Testis (tissue), 5 donors: ENCODE measurements at places on chromosomes 4 and X.
A peak's percentile ranks its signal among the peaks of the same experiment; 100 is the strongest.

- H3K4me1 ChIP-seq: no peaks in the 10 kb centered on the region
- no peak for DNase-seq
- H3K27me3 ChIP-seq: no peaks in the 10 kb centered on the region
- no peak overlapping the region for H3K4me3 ChIP-seq
- no peaks in the 10 kb centered on the region for H3K36me3 ChIP-seq
- no peak overlapping the region for H3K27ac ChIP-seq
Measured at GRCh38 chr4:1542226-1542490, 135.9 kb upstream of the NKX1-1 start.

DNA sequence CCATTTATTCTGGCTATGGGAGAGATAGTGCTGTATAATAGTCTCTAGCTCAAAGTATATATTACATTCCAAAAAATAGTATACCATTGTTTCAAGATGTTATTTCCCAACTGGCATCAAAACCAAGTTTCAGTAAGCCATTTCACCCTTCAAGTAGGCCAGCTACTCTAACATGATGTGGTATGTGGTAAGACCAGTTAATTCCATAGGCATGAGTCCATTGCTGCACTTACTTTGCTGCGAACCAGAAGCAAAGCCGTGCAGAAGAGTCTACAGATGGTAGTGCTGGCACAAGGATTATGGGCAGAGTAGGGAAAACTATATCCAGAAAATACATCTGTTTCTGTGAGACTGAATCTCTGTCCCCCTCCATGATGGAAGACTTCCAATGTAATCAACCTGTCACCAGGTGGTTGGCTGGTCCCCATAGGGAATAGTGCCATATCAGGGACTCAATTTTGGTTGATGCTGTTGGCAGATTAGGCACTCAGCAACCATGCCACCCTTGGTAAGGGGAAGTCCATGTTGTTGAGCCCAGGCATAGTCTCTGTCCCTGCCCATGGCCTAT lies 49.8 kb upstream of the HSD17B10 start:
- no peak for DNase-seq
- no peaks in the 10 kb centered on the region for H3K27me3 ChIP-seq
- no peaks in the 10 kb centered on the region for H3K4me1 ChIP-seq
- H3K27ac ChIP-seq: no peak overlapping the region
- H3K4me3 ChIP-seq: no peak overlapping the region

DNA sequence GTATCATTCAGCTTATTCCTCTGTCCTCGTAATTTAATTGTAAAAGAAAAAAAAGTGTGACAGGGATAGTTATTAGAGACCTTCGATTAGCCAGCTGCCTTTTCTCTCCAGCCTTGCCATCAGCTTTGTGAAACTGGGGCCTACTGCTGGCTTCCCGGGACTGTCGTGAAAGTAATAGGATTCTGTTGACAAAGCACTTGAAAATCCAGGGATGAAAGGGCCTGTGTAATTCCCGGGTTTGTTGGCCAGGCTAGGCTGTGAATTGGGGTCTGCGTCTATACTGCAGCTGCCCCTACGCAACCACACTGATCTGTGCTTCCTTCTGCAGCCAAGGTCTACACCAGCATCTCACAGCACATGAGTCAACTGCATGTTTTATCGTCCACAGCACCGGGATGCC lies 120.4 kb upstream of the SCML1 start:
- no peak for DNase-seq
- H3K27me3 ChIP-seq: no peaks in the 10 kb centered on the region
- H3K27ac ChIP-seq: no peak overlapping the region
- H3K4me1 ChIP-seq: peaks cover 5% of the 10 kb centered on the region
- H3K36me3 ChIP-seq: no peaks in the 10 kb centered on the region

- peaks cover 14% of the 10 kb centered on the region for H3K4me1 ChIP-seq
- no peak overlapping the region for H3K4me3 ChIP-seq
- peak; percentile 73 for DNase-seq
- no peak overlapping the region for H3K27ac ChIP-seq
Measured at GRCh38 chr4:139603576-139604410, 47.8 kb upstream of the SETD7 start.

DNA sequence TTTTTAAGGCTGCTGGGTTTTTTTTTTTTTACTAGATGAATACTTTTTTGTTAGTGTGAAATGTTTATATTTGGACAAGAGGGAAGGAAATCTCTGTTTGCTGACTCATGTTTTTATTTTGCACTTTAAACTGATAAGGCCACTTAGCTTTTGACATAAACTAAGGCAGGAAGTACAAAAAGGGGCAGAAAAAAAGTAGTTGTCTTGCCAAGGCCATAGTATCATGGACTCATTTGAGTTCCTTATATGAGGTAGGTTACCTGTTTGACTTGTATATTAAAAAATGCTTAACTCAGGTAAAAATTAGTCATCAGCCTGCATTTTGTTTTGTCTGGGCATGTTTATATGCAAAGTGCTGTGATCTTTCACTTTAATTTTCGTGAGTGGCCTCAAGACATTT lies 26.0 kb downstream of the SMAD1 start:
- H3K27ac ChIP-seq: no peak overlapping the region
- no peak for DNase-seq
- no peaks in the 10 kb centered on the region for H3K4me1 ChIP-seq
- no peak overlapping the region for H3K4me3 ChIP-seq
- H3K36me3 ChIP-seq: no peaks in the 10 kb centered on the region
